ENCODE measurements at places on chromosomes 3 and 15. TPM values are rescaled to one million over a fixed set of nuclear protein-coding genes. Genes with fewer than 3 reads are reported as not detected.

Gene RASL12
- total RNA-seq = not detected

Gene ELL3
- total RNA-seq = 1.1 TPM

Gene RTP3
- not detected for total RNA-seq

DNA sequence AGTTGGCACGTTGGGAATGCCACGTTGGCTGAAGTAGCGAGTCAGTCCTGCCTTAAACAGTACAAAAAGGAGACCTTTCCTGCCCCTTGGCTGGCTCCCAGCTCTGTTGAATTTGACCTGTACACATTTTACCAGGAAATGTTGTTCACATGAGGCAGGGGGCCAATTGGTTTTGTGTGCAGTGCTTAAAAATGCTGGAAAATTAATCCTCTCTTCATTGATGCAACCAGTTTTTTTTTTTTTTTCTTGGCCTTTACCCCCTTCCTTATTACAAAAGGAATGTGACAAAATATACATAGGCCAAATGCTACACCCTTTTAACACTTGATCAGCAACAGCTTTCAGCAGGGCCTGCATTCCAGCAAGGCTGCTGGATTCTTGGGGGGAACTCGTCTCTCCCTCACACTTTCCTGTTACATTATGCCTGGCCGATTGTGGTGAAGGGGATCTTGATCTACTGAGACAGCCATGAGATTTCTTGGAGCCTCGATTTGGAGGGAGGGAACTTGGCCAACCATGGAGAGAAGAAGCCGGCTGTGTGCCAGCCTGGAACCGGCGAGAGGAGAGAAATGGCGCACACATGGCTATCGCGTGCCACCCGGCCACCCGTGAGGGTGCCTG is 93.1 kb downstream of the DNASE1L3 start:
- no peak for DNase-seq

DNA sequence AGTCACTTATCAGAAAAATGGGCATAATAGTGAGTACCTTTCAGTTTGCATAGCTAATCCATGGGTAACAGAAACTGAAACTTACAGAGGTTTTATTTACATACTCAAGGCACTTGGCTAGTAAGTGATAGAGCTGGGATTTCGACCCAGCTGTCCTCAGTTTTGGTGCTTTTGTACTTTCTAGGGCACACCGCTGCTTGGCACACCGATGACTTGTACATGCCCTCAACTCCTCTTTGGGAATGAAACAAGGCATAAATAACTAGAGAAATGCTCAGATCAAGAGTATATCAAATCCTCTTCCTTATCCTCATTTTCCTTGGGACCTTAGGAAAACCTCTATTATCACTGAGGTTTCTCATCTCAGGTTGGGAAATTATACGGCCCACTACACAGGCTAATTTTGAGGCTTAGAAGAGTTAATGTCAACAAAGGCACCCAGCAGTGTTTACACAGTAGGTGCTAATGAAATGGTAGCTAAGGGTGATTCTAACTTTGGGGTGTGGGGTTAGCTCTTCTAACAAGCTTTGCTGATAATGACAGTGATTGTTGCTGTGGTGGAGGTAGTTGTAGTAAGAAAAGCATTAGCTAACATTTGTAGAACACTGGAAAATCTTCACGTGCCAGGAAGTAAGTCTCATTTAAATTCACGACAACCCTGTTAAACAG is 20.3 kb upstream of the DGKG start:
- DNase-seq = no peak

- DNase-seq = peak; percentile 81
Measured at GRCh38 chr3:150409512-150410310, 1.6 kb downstream of the TSC22D2 start.

DNA sequence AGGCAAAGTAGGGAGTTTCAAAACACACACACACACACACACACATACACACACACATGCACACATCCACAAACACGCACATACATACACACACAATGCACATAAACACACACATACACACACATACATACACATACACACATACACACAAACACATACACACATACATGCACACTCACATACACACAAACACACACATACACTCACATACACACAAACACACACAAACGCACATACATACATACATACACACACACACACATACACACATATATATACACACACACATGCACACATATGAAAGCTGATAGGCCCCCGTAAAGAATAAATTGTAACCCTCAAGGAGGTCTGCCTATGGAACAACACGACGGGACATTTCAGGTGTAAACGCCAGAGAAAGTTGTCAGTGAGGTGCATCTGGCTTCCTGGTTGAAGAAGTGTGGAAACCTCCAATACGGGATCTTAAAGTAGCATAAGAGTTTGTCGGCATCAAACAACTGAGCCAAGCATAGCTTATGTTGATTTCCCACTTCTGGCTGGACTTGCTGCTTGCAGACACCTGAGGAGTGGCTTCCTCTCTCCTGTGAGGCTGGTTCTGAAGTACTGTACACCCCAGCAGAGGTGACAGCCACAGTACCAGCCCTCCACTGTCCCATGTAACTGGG is 5.8 kb downstream of the RFTN1 start:
- no peak for DNase-seq

DNA sequence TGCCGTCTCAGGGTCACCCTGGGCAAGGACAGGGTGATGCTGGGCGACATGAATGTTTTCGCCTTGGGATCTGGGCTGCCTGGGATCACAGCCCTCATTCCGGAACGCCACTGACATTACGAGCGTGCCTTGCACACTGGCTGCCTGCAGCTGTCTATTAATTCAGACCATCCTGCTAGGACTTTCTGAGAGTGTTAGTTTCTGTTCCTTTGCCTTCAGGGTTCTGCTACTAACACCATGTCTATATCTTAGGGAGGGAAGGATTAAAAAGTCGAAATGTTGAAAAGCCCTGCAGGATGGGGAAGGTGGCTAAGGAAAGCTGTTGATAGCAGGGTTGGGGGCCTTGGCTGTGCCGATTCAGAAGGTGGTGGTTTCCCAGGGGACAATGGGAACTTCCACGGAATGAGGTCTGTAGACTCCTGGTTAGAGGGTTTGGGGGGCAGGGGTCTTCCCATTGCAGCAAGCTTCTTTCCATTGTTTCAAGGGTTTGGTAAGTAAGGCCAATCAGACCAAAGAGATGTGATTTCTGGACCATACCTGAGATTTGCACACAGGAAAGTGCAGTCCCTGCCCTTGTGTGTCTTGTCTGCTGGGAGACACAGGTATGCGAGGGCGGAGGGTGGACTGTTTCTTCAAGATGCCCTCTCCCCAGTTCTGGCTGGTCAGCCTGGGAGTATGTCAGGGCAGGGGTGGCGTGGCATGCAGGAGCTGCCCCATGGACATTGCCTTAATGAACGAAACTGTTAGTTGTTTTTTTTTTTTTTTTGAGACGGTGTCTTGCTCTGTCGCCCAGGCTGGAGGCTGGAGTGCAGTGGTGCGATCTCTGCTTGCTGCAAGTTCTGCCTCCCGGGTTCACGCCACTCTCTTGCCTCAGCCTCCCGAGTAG is 50.9 kb downstream of the RGMA start:
- no peak for DNase-seq

GRCh38 chr3:141060327-141060726 is 9.2 kb downstream of the SPSB4 start:
- DNase-seq = no peak

Measured in CD8-positive, alpha-beta T cell (primary cell).